ENCODE measurements at places on chromosomes 5 and 9. TPM values are rescaled to one million over a fixed set of nuclear protein-coding genes. Genes with fewer than 3 reads are reported as not detected.

ZNF608 gene
- total RNA-seq = 12.4 TPM

DNA sequence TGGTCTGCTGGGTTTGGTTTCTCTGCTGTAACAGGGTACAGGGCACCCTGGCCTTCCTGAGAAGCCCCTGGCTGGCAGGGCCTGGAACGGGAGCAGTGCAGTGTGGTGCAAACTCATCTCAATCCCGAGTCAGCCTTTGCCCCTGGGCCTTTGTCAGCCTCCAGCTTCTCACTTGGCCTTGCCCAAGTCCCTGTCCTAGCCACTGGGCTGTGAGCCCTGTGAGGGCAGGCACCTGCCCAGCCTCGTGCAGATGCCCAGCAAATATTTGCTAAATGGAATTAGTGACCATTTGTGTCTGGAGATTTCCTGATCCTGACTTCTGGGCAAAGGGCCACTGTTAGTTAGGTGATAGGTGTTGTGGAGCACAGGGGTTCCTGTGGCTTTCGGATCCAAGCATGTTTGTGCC is 13.0 kb downstream of the RGS3 start:
- DNase-seq = no peak

- DNase-seq = no peak
Observed at GRCh38 chr9:15344191-15344590, 37.2 kb upstream of the TTC39B start.

DNA sequence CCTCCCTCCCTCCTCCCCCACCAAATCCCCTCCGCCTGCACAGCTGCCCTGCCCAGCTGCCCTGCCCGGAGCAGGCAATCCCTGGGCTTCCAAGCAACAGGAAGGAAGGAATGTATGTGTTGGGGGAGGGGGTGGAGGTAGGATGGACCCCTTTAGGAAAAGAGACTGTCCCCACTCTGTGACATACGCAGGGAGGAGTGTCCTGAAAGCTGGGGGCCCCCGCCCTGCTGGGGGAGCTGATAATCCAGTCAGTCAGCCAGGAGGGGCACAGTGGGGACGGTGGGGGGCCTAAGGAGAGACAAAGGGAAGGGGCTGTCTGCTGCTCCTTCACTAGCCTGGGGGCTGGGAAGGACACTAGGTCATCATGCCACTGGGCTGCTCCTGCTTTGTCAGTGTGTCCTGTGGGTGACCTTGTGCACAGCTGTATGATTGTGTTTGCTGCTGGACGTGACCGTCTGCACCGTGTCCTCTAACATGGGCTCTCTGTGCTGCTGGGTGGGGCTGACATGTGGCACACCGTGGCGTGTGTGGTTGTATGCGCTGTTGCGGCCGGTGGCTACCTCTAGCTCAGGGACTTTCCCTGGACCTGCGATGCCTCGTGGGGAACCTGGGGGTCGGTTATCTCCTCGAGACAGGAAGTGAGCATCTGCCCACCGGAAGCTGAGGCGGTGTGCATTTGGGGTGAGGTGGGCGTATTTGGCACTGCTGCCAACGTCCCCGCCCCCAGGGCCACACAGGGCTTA is 3.0 kb downstream of the N4BP3 start:
- DNase-seq = no peak

DNA sequence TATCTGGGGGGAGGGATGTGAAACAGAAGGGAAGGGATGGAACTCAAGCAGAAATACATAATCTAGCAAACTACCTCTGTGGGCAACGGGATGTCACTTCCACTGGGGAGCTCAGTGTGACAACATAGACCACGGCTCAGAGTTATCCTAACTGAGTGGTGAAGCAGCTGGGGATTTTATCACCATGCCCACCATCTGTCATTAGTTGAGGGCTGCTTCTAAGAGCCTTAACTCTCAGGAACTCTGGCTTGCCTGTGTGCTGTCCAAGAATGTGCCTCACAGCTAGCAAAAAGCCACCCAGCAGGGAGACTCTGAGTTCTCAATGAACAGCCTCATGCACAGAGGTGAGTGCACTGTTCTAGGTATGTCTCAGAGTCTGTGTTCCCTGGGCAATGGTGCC is 90.6 kb upstream of the CXCL14 start:
- DNase-seq = no peak

- no peak for DNase-seq
Observed at GRCh38 chr5:83167538-83167937, 90.2 kb downstream of the XRCC4 start.

DNA sequence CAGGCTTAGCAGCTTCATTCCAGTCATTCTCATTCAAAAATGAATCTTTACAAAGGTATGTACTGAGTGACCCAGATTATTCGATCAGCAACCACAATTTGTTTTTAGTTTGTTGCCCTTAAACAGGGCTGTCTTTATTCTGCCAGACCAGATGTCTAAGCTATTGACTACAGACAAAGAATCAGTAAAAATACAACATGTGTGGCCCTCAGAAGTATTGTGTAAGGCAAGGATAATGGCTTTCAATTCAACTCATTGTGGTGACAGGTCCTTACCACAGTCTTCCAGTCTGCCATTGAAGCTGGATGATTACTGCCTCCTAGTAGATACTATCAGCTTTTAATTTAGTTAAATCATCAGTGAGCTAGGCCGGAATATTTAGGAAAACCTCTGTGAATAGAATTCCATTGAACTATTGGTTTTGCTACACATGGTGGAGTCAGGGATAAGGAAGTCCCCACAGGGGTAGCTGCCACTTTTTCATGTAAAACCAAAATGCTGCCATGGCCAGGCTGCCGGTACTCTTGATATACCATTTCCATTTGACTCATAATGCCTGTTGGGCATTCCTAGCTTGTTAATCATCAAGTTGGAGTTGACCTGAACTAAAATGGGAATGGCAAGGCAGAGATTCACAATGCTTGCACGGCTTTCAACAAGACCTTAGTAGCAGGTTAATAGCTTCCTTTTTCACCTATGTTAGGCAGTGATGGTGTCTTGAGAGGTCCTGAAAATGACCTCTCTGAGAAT is 175.6 kb downstream of the MEF2C start:
- DNase-seq = no peak

GRCh38 chr5:146718609-146719008 is 159.9 kb downstream of the PPP2R2B start:
- no peak for DNase-seq
